ENCODE measurements at places on chromosomes 6 and 20.

DNA sequence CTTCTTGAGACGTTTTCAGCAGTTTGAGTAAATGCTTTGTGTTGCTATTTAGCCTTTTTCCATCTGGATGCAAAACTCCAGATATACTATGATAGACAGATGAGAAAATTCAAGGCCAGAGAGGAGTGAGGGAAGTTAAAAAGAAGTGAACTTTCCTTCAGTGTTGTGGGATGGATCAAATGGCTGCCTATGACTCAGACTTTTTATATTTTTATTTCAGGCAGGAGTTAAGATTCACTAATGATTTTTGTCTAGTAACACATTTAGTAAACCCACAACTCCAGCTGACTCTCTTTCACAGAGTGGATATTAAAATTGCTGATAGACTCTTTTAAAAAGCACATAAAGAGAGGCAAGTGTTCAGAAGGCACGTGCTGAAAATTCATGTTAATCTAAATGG is 23.2 kb upstream of the PTCHD4 start:
- DNase-seq, result no peak

DNA sequence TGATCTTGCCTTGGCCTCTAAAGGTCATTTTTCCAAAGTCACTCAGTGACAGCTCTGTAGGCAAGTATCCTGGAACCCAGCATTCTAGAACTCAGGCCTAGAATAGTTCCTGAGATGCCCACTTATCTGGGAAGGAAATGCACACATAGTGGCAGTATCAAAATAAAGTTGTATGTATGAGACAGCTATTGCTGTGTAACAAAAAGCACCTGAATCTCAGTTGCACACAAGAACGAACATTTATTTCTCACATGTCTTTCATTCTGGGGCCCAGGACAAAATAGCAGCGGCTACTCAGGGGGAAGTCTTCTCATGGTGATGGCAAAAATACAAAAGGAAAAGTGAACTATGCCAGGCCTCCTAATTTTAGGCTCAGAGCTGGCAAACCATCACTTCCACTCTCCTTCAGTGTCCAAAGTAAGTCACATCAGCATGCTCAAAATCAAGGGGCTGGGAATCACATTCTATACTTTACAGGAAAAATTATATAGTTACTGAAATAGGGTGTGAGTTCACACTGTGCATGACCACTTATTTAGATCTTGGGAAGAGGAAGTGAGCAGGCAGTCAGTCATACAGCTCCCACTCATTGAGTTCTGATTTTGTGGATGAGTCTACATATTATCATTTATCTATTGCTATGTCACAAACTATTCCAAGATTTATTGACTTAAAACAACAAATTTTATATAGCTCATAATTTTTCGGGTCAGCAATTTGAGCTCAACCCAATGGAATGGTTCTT is 133.7 kb upstream of the RIN2 start:
- no peak for DNase-seq

DNA sequence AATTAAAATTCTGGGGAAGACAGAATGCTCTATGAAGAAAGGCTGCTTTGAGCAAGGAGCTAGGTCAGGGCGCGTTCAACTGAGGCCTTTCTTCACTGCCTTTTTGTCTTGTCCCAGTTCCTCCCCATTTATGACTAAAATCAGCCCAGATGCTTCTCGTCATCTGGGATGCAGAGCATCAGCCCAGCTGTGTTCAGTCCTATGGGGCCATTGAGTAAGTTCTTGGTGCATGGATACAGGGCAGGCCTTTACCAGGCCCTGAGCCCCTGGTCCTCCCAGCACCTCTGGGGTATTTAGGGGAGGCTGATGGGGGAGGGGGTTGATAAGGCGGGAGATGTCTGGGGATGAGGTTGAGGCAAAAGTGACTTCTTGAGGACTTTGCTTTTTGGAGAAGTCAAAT is 55.7 kb downstream of the PTPN1 start:
- no peak for DNase-seq

GRCh38 chr6:26064619-26065257 is 22.5 kb upstream of the HFE start:
- no peak for DNase-seq

DNA sequence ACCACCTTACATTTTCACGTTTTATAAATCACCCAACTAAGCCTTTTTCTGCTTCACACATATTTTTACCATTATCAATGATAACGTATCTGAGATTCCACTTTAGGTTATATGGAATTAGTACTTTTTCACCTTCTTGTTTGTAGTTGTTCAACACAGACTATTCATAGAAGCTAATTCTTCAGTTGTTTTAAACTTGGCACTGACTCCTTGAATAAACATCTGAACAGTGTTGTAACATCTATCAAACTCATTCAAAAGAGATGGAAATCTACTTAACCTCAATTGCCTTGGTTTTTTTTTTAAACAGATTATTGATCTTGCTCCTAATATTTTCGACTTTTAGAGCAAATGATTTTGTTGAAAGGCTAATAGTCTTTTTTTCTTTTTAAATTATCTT is 34.2 kb downstream of the PTPRA start:
- DNase-seq, result no peak

GRCh38 chr6:30954631-30955366 is 14.0 kb downstream of the MUCL3 start:
- DNase-seq, result no peak

DNA sequence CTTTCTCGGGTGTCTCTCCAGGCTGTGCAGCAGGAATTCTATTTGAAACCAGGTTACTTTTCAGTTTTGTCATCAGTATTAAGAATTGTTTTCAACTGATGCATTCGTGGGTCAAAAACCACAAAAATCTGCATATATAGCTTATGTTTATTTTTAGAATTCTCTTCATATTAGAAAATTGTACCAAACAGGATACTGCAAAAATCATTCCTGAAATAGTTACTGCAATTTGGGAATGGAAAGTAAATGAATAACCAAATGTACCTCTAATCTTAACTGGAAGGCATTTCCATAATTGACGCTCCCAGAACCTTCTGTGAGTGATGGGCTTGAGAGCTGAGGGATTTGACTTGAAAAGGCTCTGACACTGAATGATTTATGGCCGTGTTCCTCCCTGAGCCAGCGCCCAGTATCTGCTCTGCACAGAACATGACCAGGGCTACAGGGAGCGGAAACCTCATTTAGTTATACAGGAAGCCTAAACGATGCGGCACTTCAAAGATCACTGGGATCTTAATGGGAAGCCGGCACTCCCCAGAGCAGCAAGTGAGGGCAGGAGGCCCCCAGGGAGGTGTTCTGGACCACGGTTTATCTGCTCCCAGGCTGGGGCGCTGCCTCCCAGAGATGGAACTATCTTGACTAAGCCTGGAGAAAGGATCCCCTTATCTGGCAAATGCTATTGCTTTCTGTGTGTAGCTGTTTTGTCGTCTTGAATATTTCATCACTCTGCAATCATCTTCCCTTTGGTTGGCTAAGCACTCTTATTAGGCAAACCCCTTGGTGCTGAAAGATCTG is 446.0 kb downstream of the QKI start:
- no peak for DNase-seq

- DNase-seq, result no peak
Observed at GRCh38 chr6:158621694-158622544, 22.6 kb downstream of the DYNLT1 start.

DNA sequence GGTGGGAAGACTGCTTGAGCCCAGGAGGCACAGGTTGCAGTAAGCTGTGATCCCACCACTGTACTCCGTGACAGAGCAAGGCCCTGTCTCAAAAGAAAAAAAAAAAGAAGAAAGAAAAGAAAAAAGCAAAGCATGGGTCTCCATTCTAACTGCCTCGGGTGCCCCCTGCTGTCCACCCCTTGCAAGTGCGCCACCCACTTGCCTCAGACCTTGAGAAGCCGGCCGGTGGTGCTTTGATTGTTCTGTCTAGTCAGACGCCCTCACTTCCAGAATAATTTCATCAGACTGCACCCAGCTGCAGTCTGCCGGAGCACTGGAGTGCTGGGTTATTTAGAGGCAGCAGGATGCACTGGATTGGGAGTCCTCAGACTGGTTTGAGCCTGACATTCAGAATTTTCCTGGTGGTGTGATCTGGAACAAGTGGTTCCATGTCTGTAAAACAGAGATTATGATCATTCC is 17.6 kb upstream of the TM9SF4 start:
- peak; percentile 48 for DNase-seq

DNA sequence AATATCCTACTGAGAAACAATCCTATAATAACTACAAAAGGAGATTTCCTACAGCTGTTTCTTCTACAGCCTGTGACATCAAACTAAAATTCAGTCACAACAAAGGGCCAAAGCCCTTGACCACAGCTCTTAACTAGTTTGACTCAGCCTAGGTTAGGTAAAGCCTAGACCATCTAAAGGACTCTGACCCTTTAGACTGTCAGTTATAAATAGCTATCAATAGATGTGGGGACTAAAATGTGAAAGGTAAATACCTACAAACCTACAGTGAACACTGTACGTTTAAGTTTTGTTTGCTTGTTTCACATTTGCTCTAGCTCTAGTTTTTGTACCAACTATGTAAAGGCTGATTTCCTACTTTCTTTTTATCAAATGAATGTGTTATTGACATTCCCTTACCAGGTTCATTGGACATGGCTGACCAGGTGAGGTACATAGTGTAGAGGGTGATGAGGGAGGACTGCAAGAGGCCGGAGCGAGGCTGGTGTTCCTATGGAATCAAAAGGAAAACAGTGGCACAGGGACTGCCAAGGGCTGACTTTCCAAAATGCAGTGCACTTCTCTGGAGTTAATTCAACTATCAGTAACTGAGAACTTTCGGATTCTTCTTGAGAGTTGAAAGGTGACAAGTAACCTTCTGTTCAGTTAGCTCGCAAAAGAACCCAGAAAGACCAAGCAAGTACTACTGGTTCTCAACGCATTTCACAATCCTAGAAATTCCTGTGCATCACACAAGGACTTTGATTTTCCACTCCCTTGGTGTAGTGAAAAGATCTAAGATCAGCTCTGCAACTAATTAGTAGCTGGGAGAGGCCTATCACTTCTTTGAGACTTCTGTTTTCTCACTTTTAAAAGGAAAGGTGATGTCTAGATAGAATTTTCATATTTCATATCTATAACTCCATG is 17.2 kb downstream of the SERINC3 start:
- DNase-seq, result no peak

- no peak for DNase-seq
Observed at GRCh38 chr6:167338541-167339117, 13.7 kb downstream of the TTLL2 start.

DNA sequence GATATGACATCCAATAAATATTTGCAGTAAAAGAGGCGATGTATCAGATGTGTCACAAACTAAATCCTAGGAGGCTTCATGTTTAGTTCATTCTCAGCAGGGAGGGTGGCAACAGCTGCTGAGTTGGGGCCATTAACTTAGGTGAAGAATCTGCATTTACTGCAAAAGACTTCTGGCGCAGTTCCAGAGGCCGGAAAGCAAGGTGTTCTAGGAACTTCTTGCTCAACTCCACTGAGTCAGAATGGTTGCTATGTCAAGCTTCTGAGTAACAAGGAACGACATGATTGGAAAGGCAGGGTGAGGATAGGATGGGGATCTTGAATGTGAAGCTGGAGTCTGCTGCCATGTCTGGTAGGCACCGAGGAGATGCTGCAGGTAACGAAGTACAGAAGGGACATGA is 11.7 kb downstream of the ADNP start:
- DNase-seq, result no peak

GRCh38 chr6:131226459-131227157 is 91.3 kb downstream of the AKAP7 start:
- DNase-seq, result no peak
